Right cardiac atrium (tissue), 5 donors: ENCODE measurements at places on chromosomes 3 and 15. TPM values are rescaled to one million over a fixed set of nuclear protein-coding genes. Genes with fewer than 3 reads are reported as not detected.

The NLGN1 gene
- total RNA-seq: 2.0 TPM

The GOLGA6B gene
- not detected for total RNA-seq

DNA sequence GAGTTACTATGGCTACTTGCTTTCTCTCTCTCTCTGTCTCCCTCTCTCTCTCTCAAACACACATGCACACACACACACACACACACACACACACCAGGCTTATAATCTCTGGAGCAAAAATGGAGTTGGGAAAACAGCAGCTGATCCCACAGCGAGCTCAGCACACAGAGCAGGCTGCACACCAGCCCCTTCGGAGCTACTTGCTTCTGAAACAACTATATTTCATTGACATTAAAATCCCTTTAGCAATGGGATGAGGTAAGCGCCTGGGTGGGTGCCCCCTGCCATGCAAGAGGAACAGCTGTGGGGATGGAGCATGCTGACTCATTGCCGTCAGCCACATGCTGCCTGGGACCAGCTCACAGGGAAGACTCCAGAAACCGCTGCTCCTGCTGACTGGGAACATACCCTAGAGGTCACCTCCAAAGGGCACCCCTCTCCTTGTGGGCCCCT is 45.7 kb downstream of the B3GNT5 start:
- peak; percentile 81 for DNase-seq

DNA sequence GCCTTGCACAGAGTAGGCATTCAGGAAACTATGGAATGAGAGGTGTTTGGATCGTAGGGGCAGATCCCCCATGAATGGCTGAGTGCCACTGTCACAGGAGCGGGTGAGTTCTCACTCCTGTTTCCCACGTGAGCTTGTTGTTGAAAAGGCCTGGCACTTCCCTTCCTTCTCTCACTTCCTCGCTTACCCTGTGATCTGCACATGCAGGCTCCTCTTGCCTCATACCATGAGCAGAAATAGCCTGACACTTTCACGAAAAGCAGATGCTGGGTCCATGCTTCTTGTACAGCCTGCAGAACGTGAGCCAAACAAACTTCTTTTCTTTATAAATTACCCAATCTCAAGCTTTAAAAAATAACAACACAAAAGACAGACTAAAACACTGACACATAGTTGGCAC is 55.4 kb downstream of the AGBL1 start:
- peak; percentile 26 for DNase-seq

DNA sequence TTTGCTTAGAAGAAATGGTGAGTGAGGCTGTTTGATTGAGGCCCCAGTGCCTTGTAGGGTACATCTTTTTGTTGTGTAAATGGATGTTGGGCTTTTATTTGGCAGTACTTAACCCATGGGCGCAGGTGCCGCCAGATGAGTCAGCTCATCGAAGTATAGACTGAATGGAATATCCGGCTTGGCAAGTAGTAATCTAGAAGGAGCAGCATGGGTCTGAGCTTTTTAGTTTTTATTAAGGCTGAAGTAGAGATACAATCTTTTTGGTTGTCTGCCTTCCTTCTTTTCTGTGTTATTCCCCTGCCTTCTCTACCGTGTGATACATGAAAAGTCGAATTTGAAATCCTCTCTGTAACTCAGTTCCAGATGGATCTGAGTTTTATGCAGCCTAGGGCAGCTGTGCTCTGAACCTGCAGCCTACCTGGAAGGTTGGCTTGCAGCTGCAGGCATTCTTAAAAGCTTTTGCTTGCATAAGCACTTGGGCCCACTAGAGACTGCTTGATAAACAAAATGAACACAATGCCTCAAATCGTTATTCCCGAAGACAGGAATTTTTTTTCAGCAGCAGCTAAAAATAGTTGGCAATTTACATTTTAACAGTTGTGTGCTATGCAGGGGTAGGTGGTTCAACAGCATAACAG is 177.5 kb upstream of the CGNL1 start:
- DNase-seq: no peak

GRCh38 chr3:180922242-180922641 is 9.8 kb downstream of the FXR1 start:
- no peak for DNase-seq

DNA sequence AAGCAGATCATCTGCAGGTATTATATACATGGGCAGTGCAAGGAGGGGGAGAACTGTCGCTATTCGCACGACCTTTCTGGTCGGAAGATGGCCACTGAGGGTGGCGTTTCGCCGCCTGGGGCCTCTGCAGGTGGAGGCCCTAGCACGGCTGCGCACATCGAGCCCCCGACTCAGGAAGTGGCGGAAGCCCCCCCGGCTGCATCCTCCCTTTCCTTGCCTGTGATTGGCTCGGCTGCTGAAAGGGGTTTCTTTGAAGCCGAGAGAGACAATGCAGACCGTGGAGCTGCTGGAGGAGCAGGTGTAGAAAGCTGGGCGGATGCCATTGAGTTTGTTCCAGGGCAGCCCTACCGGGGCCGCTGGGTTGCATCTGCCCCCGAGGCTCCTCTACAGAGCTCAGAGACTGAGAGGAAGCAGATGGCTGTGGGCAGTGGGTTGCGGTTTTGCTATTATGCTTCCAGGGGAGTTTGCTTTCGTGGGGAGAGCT is 639 bp downstream of the MKRN3 start:
- DNase-seq: no peak

DNA sequence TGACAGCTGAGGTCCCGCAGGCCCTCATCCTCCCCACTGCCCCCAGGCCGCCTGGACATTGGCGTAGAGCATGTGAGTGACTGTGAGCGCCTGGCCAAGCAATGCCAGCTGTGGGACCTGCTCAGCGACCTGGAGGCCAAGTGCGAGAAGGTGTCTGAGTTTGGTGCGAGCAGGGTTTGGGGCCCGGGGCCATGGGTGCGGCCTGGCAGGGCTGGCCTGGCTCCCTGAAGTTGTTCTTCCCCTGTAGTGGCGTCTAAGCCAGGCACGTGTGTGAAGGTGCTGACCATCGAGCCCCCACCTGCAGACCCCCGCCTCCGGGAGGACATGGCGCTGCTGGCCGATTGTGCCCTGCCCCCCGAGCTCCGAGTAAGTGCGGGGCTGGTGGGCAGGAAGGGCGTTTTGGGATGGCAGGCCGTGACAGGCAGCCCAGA is 4.2 kb downstream of the ABTB1 start:
- DNase-seq: no peak
